Activated naive CD4-positive, alpha-beta T cell treated with anti-CD3 and anti-CD28 coated beads, Interleukin-2, amount 10 ng/mL, durations not matched to agents 5 hours and 36 hours (primary cell): ENCODE measurements at places on chromosomes 5 and 9. TPM values are rescaled to one million over a fixed set of nuclear protein-coding genes. Genes with fewer than 3 reads are reported as not detected.

RUSC2 gene
- total RNA-seq = 3.2 TPM

PCDHAC2 gene
- not detected for total RNA-seq

ORM2 gene
- total RNA-seq = not detected

SH3PXD2B gene
- 0.51 TPM for total RNA-seq
